Daoy (cell line): ENCODE measurements at places on chromosomes 2 and 18. TPM values are rescaled to one million over a fixed set of nuclear protein-coding genes. Genes with fewer than 3 reads are reported as not detected.

GRCh38 chr18:5543773-5544389 is at the start of gene EPB41L3:
Gene EPB41L3, minus strand, starts transcription at chr18:5543997. Its CDS starts 54,814 bp downstream, at chr18:5489183.
- peak; percentile 33 for DNase-seq

DNA sequence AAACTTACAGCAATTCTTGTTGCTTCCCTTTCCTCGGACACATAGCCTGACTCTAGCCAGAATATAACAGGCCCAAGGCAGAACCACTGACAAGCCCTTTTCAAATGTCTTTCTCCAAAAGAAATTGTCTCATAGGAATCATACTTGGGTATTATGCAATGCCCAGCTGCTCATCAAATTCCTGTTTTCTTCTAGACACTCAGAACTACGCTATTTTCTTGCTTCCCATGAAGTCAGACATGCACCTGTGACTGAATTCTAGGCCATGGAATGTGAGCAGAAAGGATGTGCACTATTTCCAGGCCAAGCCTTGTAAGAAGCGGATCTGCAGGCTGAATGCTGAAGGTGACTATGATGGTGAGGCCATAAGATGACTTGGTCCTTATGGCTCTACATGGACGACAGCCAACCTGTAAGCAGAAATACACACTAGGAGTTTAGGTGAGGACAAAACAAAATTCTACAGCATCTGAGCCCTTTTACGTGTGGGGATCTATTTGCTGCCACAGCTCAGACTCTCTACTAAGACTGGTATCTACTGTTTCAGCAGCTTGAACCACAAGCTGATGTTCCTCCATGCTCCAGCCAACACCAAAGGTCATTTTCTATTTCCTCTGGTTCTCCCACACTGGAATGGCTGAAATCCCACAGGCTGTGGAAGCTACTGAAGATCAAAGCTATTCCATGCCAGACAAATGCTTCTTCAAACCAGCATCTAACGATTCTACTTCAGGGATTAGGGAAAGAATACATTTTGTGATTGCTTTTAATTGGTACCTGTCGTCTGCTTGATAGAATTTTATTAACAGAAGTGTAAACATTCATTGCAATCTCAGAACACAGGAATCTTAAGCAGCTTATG is 378.7 kb downstream of the RBM43 start:
- no peak for DNase-seq

Gene CTNNA2
- total RNA-seq: not detected in 2 replicates

DNA sequence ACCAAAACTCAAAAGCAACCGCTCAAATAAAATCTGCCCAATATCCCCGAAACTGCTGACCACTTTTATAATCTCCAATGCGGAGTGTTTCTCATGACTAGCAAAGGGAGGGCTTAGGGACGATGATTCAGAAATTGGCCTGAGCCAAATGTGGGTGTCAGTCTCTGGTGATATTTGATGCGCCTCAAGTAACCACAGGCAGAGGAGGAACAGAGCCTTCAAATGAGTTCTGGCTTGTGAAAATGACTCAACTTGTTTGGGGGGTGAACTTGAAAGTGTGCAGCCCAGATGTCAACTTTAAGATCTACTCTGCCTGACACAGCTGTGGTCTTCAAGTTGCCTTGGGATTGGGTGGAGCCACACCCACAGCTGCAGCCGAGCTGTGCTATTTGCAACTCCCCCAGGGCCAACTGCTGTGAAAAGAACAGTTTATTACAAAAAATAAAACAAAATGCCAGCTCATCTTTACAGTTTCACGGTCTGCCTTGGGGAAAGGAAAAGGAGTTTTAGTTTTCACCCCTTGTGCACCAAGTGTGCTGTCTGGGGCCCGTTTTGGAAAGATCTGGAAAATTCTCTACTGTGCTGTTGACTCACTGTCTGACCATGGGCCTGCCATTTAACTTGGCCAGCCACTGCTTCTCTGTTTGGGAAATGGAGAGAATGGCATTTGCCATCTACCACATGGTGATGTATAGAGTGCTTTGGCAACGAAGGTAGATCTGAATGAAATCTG is 222.1 kb downstream of the MTX2 start:
- DNase-seq: peak; percentile 97

Gene GALR1
- not detected in 2 replicates for total RNA-seq

DNA sequence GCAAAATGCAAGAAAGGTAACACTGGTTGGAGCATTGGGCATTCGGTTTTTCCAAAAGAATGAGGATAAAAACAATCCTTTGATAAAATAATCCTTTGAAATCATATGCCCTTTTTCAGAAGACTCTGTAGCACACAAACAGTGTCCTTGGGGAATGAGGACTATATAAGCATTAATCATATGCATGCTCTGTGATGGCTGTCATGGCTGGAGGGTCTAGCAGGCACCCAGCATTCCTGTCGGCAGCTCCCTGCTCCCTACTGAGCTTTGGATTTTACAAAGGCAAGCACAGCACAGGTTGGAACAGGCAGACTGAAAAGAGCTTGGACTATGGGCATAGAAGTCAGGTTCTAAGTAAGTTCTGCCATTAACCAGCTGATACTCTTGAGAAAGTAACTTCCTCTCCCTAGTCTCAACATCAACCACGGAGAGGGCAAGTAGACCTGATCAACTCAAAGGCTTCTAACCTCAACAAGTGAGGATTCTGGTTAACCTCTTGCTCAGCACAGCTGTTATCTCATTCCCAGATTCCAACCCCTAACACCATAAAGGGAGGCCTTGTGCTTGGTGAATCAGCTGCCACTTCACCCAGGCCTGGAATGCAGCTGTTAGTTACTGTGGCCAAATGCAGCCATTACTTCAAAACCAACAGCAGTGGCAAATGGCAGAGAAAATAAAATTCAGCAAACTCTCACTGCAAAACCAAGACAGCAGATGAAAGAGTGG is 29.5 kb downstream of the GALNT14 start:
- DNase-seq: peak; percentile 77

Gene DYNAP
- not detected in 2 replicates for total RNA-seq

Gene SOCS6
- total RNA-seq: 17.0 and 17.8 TPM in 2 replicates

DNA sequence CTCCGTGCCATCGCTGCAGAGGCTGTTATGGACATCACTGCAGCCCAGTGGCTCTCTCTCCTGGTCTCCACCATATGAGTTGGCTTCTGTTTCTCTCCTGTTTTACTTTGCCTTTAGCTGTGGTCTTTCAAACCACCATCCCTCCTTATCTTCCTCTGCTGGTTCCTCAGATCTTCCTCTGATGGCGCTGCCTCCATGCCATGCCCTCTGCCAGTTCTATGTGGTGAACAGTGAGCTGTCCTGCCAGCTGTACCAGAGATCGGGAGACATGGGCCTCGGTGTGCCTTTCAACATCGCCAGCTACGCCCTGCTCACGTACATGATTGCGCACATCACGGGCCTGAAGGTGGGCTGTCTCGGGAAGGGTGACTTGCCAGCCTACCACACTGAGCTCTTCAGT is 13.1 kb downstream of the TYMS start:
- no peak for DNase-seq

Gene IDH1
- total RNA-seq: 48.1 and 51.1 TPM in 2 replicates

Gene ALKAL2
- 1.8 and 2.6 TPM in 2 replicates for total RNA-seq
